ENCODE measurements at places on chromosomes 6 and 20. TPM values are rescaled to one million over a fixed set of nuclear protein-coding genes. Genes with fewer than 3 reads are reported as not detected.

DNA sequence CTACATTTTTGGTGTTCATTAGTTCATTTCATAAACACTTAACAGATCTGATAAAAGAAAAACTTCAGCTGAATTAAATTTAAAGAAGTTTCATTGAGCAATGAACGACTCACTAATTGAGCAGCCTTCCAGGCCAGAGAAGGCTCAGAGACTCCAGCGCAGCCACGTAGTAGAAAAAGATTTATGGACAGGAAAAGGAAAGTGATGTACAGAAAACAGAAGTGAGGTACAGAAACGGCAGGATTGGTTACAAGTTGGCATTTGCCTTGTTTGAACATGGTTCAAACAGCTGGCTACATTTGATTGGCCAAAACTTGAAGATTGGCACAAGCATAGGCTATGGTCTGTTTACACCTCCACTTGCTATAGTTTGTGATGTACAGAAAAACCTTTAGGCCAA lies 166.3 kb upstream of the DTNBP1 start:
- no peak for DNase-seq

- no peak for DNase-seq
Observed at GRCh38 chr6:7173843-7174503, 66.2 kb downstream of the RREB1 start.

IP6K3 gene
- polyA plus RNA-seq, result 1.6 TPM

DNA sequence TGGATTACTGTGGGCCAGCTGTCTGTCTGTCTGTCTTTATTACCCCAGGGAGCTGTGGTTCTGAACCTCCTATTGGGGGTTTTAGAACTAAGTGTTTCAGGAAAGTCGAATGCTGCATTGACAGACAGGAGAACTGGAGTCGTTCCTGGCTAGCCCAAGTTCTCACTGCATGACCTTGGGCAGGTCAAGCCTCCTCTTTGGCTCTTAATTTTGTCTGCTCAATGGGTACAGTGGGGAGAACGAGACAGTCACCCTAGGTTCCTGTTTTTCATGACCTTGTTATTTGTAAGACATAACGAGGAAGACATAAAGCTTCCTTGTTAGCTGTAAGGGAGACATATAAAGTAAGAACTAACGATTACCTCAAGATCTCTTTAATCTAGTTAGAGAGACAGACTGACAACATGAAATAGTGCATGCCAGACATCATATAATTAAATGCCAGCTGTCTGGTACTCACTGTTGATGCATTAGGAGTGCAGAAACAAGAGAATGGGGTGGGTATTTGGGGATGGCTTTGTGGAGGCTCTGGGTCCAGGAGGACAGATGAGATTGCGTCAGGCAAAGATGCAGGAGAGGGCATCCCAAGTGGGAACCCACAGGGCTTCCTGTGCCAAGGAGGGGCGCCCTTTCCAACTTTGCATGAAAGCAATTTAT lies 3.7 kb upstream of the CCDC167 start:
- no peak for DNase-seq

- DNase-seq, result no peak
Observed at GRCh38 chr6:97059473-97059872, 134.9 kb downstream of the KLHL32 start.

GRCh38 chr6:135642912-135643311 lies 145.4 kb upstream of the AHI1 start:
- DNase-seq, result no peak
